ENCODE measurements at places on chromosomes 12 and 14. TPM values are rescaled to one million over a fixed set of nuclear protein-coding genes. Genes with fewer than 3 reads are reported as not detected.
A peak's percentile ranks its signal among the peaks of the same experiment; 100 is the strongest.

DNAJC22 gene
- polyA plus RNA-seq, result 19.5 TPM

CLEC1B gene
- polyA plus RNA-seq, result 1.3 TPM

CTSG gene
- 1.2 TPM for polyA plus RNA-seq

IRAK3 gene
- polyA plus RNA-seq, result 3.1 TPM

PLCZ1 gene
- 1.7 TPM for polyA plus RNA-seq

NINJ2 gene
- 1.4 TPM for polyA plus RNA-seq

CDKN3 gene
- 30.5 TPM for polyA plus RNA-seq

BIN2 gene
- 5.1 TPM for polyA plus RNA-seq

C12orf42 gene
- polyA plus RNA-seq, result 0.17 TPM

GRCh38 chr12:88627501-88627900 lies 47.2 kb upstream of the KITLG start:
- DNase-seq, result no peak

- no peak for DNase-seq
Measured at GRCh38 chr12:544941-545635, 85.3 kb downstream of the B4GALNT3 start.

DNA sequence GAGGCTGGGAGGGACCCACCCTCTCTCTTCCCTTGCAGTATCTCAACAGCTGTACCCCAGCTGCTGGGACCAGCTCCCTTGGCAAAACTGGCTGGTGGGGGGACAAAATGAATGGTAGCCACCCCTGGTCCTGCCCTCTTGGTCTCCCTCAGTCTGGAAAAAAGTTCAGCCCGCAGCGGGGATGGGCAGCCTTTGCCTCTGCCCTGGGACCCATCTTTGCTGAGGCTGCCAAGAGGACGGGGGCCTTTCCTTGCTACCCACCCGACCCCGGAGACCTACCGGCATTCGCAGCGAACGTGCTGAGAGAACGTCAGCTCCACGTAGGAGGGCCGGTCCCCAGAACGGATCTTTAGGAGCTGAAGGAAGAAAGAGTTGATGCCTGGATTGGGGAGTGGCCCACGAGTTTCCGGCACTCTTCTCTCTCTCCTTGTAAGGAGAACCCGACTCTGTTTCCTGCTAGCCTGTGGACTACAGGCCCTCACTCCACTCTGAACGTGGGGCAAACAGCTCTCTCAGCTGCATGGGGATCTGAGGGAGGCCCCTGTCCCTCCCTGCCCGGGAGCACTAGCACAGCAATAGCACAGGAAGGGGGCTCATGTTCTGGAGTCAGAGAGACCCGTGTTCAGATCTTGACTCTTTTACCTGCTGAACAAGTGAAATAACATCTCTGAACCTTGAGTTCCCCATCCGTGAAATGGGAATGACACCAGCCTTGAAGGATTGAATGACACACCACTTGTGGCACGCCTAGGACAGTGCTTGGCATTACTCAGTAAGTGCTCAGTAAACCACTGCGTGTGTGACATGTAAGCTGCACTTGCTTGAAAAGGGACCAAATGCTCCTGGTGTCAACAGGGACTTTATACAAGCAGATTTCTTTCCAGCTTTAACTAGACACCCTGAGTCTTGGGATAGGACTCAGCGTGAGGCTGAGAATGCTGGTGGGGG lies 6.9 kb downstream of the PGF start:
- no peak for DNase-seq

DNA sequence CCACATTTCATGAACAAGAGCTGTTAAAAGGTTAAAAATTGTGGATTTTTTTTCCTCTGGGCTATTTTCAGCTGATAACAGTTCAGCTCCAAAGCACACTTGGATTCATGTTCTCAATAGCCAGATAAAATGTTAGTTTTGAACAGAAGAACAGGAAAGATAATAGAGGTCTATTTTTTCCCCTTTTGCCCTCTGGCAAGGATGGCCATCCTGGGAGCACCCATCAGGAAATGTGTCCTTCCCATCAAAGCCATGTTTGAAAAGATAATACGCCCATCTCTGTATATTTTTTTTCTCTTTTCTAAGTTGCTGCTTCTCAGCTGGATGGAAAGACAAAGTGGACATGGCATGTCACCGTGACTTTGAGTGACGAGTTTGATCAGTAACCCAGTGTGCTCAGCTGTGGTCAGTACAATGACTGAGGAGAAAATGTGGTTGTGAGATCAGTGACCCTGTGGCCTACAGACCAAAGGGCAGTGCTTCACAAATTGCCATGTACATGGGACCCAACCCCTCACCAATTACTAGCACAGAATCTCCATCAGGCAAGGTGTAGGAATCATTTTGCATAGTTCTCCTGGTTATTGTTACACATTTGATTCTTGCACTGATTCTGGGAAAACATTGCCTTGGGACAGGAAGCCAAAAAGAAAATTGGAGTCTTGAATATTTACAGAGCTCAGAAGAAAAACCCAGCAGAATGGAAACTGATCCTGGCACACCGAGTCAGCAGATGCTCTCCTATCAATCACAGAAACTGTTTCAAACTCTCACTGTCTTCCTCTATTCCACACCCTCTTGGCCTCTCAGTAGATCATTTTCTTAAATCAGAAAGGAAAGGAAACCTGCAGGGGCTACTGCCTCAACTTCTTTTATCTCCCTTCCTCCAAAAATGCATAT lies 64.3 kb downstream of the ANO6 start:
- DNase-seq, result no peak

- no peak for DNase-seq
Measured at GRCh38 chr12:67534046-67534445, 114.5 kb upstream of the DYRK2 start.

GRCh38 chr14:102407258-102407657 lies 44.5 kb downstream of the TECPR2 start:
- DNase-seq, result no peak

DNA sequence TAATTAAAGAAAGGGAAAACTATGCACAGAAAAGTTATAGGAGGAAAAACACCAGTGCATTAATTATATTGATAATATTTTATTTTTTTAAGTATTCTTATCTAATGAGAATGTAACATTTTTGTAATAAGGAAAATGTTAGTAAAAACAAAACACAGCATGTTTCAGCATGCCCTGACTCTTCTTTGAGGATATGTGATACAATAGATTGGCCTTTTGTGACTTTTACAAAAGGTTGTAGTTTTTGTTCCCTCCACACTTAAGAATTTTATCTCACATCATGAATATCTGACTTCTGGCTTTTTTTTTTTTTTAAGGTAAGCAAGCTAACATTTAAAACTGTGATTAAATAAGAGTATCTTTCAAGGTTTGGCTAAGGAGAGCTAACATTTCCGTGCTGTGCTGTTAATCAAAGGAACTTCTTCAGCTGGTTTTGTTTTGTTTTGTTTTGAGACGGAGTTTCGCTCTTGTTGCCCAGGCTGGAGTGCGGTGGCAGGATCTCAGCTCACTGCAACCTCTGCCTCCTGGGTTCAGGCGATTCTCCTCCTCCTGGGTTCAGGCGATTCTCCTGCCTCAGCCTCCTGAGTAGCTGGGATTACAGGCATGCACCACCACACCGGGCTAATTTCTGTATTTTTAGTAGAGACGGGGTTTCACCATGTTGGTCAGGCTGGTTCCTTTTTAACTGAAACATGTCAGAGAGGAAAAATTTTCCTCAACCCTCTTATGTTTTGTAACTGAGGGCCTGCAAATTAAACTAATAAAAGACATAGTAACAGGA lies 30.8 kb upstream of the RESF1 start:
- no peak for DNase-seq

DNA sequence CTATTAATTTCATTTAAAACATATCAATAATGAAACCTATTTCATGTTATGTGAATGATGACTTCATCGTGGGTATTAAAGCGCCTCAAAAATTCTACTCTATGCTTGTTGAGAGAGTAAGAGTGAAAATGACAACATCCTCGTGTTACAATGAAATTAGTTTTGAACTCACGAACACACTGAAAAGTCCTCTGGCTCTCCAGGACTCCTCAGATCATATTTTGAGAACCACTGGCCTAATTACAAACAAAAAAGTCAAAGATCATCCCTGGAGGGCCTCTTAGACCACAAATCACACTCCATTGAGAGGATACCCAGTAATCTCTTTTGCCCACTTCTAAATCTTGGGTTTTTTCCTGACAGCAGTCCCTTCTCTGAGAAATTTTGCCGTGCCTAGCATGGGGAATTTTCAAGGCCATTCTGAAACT lies 19.1 kb downstream of the DAAM1 start:
- DNase-seq, result no peak

- no peak for DNase-seq
Measured at GRCh38 chr12:30437616-30438015, 258.1 kb downstream of the IPO8 start.

DNA sequence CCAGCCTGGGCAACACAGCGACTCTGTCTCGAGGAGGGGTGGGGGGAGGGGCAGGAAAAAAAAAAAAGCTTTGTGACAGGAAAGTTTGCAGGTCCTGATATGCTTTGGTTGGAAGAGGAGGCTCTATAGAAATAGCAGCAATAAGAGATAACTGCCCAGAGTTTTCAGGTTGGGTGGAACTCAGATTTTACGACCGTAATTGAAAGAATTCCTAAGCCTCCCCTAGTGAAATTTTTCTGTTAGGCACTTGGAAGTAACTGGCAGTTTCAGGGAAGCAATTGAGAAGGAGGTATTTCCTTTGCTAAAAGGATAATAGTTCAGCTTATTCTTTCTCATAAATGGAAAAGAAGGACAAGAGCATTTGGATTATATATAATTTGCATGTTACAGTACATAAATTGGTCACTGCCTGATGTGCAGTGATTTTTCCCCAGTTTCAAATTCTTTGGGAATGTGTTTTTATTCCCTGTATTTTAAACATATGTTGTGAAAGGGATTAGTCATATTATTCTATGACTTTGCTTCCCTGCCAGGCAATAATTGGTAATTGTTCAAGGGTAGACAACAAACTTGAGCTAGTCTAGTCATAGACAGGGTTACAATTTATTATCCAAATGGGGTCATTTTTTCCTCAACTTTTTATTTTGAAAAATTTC lies 452.8 kb downstream of the AEBP2 start:
- no peak for DNase-seq

- no peak for DNase-seq
Measured at GRCh38 chr12:108313241-108313605, 25.9 kb downstream of the CMKLR1 start.

- DNase-seq, result no peak
Measured at GRCh38 chr14:64221391-64222003, 72.7 kb downstream of the ESR2 start.

DNA sequence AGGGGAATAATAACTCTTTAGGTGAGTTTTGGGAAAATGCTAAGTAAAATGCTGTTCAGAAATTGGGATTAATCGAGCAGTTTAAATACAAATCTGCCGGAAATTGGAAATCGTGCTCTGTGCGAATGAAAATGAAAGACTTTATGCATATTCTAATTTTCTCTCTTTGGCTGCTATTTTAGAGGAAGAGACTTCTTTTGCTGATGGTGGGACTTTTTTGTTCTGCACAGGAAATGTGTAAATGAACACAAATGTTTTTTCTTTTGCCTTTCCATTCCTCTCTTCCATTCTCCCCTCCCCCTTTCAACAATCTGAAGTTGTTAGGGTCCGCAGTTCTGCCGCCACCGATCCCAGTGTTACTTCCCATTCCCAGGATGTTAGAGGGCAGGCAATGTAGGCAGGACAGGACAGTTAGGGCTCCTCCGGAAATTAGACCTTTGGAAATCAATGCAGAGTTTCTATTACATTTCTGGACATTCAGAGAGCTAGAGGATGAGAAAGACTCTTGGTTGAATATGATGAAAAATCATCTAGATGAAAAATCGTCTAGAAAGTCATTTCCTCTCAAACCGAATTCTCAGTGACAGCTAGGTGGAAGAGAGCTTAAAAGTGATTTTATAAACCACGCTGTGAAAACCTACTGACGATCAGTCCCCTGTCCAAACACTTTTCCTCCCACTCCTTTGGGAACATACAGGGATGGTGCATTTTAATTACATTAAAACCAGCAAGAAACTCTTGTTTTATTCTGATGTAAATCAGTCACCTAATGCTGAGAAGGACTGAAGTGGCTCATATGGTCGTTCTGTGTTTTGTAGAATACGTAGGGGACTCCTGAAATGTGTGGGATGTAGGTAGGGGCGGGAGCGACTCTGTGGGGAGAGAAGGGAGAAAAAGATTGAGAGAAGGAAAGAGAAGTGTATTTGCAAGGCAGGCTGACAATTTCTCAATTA lies 17.8 kb downstream of the FOXG1 start:
- DNase-seq, result no peak

GRCh38 chr12:16688200-16688599 lies 82.2 kb upstream of the LMO3 start:
- DNase-seq, result no peak

- DNase-seq, result peak; percentile 5
Measured at GRCh38 chr12:57694459-57695019, 607 bp downstream of the OS9 start.

DNA sequence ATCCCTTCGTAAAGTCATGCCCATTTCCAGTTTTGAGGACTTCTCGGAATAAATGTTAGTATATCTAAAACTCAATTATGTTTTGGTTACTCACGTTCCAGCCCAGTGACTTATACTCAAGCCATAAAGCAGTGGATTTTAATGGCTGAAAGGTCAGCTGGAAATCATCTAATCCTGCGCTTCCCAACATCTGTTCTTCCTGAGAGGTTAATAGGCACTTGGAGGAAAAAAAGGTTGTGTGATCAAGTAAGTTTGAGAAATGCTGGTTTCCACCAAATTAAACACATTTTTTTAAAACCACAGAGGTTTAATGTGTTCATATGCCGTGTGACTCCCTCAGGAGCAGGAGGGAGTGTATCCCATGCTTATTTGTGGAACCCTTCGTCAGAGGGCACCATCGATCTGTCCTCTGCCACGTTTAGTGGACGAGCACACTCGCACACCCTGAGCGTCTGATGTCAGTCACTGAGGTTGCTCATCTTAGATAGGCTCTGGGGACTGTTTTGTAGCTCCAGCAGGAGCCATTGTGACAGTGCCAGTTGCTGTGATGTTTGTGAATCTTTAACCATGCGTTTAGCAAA lies 41.4 kb downstream of the FBXL14 start:
- no peak for DNase-seq

GRCh38 chr12:51085757-51086156 lies 2.4 kb upstream of the CSRNP2 start:
- DNase-seq, result no peak

- DNase-seq, result no peak
Measured at GRCh38 chr14:36585100-36585499, 2.7 kb upstream of the NKX2-8 start.

- no peak for DNase-seq
Measured at GRCh38 chr14:102333390-102333789, 13.8 kb downstream of the ZNF839 start.

- no peak for DNase-seq
Measured at GRCh38 chr12:18246066-18246465, 15.3 kb upstream of the PIK3C2G start.
